ENCODE measurements at places on chromosomes 6 and 20. TPM values are rescaled to one million over a fixed set of nuclear protein-coding genes. Genes with fewer than 3 reads are reported as not detected.

Gene SEMG1
- total RNA-seq: not detected

Gene PTGIS
- not detected for total RNA-seq

Gene KCNK16
- not detected for total RNA-seq

Gene FABP7
- 0.27 TPM for total RNA-seq

Gene TSPO2
- total RNA-seq: not detected

Gene SMOC2
- total RNA-seq: 0.32 TPM

Gene SLC25A27
- total RNA-seq: 3.8 TPM

Gene NELFCD
- 64.4 TPM for total RNA-seq

Gene FANCE
- 14.0 TPM for total RNA-seq

Gene XKR7
- total RNA-seq: not detected

Gene TPD52L1
- total RNA-seq: 48.9 TPM

Gene SLC22A7
- total RNA-seq: not detected

Gene SYCP2L
- total RNA-seq: 0.92 TPM

Gene BHLHE23
- not detected for total RNA-seq

Gene LTB
- 0.92 TPM for total RNA-seq

Gene SALL4
- 0.32 TPM for total RNA-seq

Gene EPB41L1
- 2.0 TPM for total RNA-seq

Gene GDAP1L1
- not detected for total RNA-seq

Gene TLDC2
- not detected for total RNA-seq

Gene ATP9A
- total RNA-seq: 5.9 TPM

Gene RPS21
- 1,147 TPM for total RNA-seq

Gene MPIG6B
- not detected for total RNA-seq

Gene MBOAT1
- 11.2 TPM for total RNA-seq

Gene ADGRG6
- 45.7 TPM for total RNA-seq

Gene BRPF3
- 7.3 TPM for total RNA-seq

Gene HLA-DQB1
- total RNA-seq: 1.7 TPM

Gene COL9A3
- 10.8 TPM for total RNA-seq

Gene MLN
- total RNA-seq: not detected

Gene ADAT2
- total RNA-seq: 11.9 TPM

Gene GJA1
- 70.7 TPM for total RNA-seq

Gene RHAG
- not detected for total RNA-seq

Gene SRSF6
- total RNA-seq: 82.6 TPM

Gene SAMD5
- total RNA-seq: 2.6 TPM

Gene OPRM1
- not detected for total RNA-seq

Gene CRISP2
- total RNA-seq: not detected

Gene SNHG17
- total RNA-seq: 30.6 TPM

Gene KLC4
- 11.6 TPM for total RNA-seq

Gene TFAP2C
- 16.3 TPM for total RNA-seq

Gene ROS1
- not detected for total RNA-seq

Gene SLC32A1
- total RNA-seq: not detected
